Germinal center (tissue), 1 donor: ENCODE measurements at places on chromosomes 5 and 9.

- DNase-seq, result no peak
These were observed 185.8 kb downstream of the DEPDC1B start for GRCh38 chr5:60514152-60514551.

DNA sequence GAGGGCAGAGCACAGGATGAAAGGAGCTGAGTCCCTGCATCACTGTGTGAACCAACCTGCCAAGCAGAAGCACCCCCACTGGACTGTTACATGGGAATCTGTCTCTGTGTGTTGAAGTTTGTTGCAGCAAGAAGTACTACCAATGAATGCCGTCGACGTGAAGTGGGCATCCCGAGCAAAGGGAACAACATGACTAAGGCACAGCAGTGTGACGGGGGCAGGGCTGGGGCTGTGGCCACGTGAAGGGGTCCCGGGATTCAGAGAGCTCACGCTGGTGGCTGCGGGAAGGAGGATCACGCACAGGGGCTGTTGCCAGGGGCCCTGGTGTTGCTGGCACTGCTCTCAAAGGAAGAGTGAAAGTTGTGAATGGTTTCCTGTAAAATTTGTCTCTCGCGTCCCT lies 27.5 kb upstream of the GABBR2 start:
- no peak for DNase-seq

- no peak for DNase-seq
These were observed 558.3 kb downstream of the PTPRD start for GRCh38 chr9:10054456-10054855.

DNA sequence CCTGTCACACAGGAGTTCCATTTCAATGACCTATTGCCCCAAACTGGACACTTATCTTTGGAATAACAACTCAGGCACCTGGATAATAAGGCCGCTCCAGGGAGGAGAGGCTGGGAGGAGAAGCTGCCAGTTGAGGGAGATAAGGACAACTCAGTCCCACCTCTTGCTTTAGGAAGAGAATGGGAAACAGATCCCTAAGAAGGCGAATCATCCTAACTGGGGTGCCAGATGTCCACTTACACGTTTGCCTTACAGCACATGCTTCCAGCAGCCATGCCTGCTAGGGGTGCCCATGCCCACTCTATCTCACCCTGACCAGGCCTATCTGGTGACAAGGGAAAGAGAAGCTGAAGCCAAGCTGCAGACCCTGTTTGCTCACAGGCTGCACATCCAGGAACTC lies 6.5 kb downstream of the HK3 start:
- no peak for DNase-seq

GRCh38 chr9:19782005-19782404 lies 6.8 kb downstream of the SLC24A2 start:
- DNase-seq, result no peak

GRCh38 chr5:38752622-38753021 lies 93.2 kb upstream of the OSMR start:
- DNase-seq, result no peak

GRCh38 chr9:35793461-35793860 lies 2.1 kb downstream of the NPR2 start:
- no peak for DNase-seq

DNA sequence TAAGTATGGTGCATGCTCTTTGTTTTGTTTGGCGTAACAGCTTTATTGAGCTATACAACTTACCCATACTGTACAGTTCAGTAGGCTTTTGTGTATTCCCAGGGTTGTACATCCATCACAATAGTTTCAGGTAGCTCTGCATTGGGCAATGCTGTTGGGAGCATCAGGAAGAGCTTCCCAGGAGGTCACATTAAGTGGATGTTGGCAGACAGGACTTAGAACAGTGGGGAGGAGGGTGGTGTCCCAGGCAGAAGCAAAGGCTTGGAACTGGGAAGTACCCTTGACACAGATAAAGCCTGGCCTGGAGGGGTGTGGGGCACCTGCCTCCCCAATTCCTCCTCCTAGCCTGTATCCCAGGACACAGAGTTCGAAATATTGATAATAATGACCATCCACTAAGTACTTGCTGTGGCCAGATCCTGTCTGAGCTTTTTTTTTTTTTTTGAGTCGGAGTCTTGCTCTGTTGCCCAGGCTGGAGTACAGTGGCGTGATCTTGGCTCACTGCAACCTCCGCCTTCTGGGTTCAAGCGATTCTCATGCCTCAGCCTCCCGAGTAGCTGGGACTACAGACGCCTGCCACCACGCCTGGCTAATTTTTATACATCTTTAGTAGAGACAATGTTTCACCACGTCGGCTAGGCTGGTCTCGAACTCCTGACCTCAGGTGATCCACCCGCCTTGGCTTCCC lies 1.3 kb downstream of the BBLN start:
- DNase-seq, result no peak

DNA sequence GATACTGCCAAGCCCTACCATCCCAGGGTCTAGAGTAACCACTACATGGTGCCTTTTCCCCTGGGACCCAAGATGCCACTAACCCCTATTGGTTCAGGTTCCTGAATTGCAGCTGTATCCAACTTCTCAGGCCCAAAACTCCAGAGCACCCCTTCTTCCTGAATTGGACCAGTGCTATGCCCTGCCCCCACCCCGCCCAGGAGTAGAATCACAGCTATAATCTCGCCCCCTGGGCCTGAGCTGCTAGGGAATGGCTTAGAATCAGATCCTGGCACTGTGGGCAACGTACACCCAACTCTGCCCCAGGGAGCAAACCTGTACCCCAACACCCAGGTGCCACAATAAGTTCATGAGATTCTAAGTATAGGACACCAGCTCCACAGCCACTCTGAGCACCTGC lies 206.3 kb downstream of the CACNA1B start:
- DNase-seq, result no peak

DNA sequence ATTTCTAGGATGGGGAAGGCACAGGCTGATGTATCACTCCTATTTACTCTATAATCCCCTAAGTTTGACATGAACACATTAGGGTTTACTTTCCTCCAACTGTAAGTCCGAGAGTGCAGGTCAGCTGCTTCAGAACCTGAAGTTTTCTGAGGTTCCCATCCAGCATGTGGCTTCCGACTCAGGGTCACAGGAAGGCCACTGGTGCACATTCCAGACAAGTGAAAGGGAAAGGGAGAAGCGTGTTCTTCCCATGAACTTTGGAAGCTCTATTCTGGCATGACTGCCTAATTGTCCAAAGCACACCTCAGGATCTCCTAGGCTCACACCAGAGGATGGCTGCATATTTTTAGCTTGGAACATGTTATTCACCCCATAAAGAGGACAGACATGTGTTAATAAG lies 602.6 kb downstream of the SEMA5A start:
- no peak for DNase-seq

DNA sequence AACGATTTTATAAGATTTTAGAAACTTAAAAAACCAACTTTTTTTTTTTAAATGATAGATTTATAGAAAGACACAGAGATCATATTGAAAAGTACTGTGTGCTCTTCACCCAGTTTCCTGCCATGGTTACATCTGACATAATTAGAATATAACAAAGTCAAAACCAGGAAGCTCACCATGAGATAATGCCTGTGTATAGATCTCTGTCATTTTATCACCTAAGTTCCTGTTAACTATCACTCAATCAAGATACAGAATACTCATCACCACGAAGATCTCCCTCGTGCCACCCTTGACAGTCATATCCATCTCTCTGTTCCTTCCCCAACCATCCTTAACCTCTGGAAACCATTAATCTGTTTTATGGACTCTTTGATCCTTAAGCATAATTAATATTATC lies 39.1 kb downstream of the POC5 start:
- DNase-seq, result no peak

- no peak for DNase-seq
These were observed 5.9 kb downstream of the SERINC5 start for GRCh38 chr5:80249901-80250300.

DNA sequence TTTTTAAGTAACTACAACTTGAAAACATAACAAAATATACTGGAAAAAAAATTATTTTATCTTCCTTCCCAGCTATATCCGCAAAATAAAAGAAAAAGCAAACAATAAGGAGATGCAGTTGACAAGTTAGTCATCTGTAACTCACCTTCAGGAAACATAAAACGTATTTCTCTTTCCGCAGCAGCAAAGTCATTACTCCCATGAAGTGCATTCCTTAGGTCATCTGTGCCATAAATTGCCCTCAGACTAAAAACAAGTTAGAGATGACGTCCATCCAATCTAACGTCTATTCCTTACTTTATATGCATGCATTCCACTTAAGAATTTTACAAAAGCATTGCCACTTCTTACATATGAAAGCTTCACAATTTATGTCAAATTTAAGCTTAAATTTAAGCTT lies 10.9 kb downstream of the NME5 start:
- DNase-seq, result no peak

GRCh38 chr5:172733131-172733973 lies 37.6 kb downstream of the DUSP1 start:
- DNase-seq, result no peak

DNA sequence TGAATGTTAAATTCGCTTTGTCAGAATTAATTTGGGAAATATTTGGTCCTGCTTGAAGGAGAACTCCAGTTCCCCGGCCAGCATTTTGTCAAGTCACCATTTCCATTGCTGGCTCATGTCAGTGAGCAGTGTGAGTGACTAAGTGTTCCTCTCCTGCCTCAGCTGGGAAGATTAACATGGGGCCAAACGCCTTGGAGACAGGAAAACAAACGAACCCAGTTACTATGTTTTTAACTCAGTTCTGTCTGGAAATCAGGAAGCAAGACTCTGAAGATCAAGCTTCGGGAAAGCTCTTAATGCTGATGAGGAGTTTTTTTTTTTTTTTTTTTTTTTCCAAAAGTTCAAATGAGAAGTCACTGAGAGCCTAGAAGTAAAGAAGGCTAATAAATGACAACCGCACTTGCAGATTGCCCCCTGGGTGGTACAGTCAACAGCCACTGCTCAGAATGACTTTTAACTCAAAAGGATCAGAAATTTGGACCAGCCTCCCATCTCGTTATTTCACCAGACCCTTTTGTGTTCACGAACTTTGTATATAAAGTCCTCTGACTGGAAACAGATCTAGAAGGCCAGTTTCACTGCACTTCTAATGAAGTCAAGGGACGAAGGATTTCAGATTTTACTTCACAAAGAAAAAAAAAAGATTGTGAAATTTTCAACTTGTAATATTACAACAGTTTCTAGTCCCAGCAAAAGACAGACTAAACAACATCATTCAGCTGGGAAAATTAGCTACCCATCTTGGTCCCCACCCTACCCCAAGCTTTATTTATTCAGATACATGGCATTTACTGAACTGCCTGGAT lies 121.3 kb downstream of the LHFPL2 start:
- DNase-seq, result no peak

GRCh38 chr9:14730461-14730898 lies 7.9 kb upstream of the CER1 start:
- DNase-seq, result no peak

DNA sequence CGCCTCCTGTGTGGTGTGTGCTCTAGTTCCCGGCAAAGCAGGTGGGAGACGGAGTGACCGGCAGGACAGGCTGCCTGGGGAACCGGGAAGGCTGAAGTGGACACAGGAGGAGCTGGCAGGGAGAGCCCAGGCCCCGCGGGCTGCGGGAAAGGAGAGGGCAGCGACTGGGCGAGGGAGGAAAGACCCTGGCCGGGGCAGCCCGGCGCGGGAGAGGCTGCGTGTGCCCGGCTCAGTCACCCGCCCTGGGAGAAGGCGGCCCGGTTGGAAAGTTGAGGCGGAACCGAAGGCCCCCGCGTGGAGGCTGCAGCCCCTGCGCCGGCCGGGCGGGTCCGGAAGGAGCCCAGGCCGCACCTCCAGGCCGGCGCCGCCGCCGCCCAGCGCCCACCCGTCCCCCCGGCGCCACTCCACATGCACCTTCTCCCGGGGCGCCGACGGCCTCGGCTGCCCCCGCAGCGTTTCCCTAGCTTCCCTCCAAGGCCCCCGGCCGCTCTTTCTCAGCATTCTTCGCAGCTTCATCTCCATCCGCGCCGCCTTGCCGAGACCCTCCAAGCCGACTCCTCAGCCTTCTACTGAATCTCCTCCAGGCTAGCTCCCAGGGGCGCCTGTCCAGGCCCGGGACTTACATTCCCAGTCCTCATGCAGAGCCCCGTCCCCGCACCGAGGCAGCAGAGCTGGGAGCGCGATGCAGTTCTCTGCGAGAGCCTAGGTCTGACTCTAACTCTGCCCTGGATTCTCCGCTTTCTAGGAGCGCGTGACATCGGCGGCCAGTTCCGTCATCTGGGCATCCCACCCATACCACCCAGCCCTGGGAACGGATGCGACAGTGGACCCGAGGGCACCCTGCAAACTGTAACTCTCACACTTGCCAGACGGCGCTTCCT lies 152.0 kb downstream of the ERCC6L2 start:
- no peak for DNase-seq

GRCh38 chr5:152185547-152186245 lies 219.4 kb downstream of the NMUR2 start:
- no peak for DNase-seq

GRCh38 chr5:129724647-129725046 lies 23.2 kb upstream of the MINAR2 start:
- DNase-seq, result no peak

- DNase-seq, result no peak
These were observed 3.6 kb downstream of the IARS1 start for GRCh38 chr9:92289708-92290390.

GRCh38 chr5:93189707-93190120 lies 391.3 kb downstream of the NR2F1-AS1 start:
- no peak for DNase-seq

DNA sequence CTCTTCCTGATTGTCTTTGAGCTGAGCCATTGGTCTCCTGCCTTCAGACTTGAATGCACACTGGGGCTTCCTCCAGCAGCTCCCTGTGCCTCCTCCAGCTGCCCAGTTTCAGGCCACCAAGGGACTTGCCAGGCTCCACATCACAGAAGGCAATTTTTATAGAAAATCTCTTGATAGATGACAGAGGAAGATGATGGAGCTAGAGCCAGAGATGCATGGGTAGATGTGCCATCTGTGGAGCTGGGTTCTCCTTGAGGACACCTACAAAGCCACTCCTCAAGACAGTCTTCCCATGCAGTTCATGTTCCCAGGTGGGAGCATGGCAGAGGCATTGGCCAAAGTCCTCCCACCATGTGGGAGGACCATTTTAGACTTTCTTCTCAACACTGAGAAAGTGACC lies 239.6 kb upstream of the IRX1 start:
- no peak for DNase-seq

DNA sequence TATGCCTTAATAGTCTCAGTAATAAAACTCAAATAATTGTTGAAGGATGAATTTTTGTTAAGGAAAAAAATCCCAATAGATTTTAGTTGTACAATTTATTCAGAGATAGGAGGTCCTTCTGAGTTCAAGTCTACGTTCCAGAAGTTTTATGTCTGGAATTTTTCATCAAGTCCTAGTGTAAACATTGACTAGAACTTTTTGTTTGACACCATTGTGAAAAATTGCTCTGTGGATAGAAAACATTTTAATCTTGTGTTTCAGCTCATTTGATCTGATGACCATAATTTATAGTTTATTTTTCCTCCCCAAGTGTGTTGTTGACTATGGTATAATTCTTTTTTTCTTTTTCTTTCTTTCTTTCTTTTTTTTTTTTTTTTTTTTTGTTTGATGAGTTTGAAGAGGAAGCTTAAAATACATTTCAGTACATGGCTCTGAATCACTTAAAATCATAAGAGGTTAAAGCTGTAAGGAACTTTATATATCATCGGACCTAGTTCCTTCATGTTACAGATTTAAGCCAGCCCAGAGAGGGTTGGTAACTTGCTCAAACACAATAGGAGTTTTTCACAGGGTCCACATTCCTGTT lies 20.7 kb downstream of the ITGA1 start:
- DNase-seq, result no peak
